Adrenal gland (tissue), 19 donors: ENCODE measurements at places on chromosomes 16 and 17. TPM values are rescaled to one million over a fixed set of nuclear protein-coding genes. Genes with fewer than 3 reads are reported as not detected.

GRCh38 chr17:38789185-38789584, 10.2 kb downstream of the PIP4K2B start:
- no peak overlapping the region for H3K4me3 ChIP-seq
- no peak overlapping the region for H3K27ac ChIP-seq
- H3K36me3 ChIP-seq = peaks cover 25% of the 10 kb centered on the region
- peaks cover 7% of the 10 kb centered on the region for H3K4me1 ChIP-seq
- DNase-seq = no peak
- no peaks in the 10 kb centered on the region for H3K27me3 ChIP-seq

- H3K36me3 ChIP-seq = no peaks in the 10 kb centered on the region
- DNase-seq = no peak
- H3K4me3 ChIP-seq = no peak overlapping the region
Observed at GRCh38 chr17:5508810-5509209, 22.4 kb downstream of the MIS12 start.

DNA sequence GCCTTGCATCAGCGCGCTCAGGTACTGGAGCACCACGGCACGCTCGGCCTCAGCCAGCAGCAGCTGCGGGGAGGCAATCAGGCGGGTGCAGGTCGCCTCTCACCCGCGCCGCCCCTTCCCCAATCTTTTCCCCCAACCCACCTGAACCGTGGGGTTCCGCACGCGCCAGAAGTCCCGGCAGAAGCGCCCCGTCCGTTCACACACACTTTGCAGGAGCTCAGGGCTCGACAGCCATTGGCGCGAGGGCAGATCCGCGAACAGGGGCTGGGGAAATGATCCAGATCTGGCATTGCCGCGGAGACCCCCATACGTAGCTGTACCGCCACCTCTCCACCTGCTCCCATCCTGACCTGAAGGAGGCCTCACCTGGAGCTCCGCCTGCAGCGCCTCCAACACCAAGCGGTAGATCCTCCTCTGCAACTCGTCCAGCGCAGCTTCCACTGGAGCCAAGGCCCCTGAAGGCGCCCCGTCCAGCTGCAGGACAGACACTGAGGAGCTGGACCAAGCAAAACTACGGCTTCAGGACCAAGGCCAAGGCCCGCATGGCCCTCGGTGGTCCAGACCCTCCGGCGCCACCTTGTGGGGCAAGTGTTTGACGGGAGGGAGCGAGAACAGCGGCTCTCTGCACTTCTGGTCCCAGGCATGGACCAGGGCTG, 1.4 kb upstream of the MATCAP1 start:
- H3K27me3 ChIP-seq = no peaks in the 10 kb centered on the region
- no peak overlapping the region for H3K27ac ChIP-seq
- no peaks in the 10 kb centered on the region for H3K36me3 ChIP-seq

DNA sequence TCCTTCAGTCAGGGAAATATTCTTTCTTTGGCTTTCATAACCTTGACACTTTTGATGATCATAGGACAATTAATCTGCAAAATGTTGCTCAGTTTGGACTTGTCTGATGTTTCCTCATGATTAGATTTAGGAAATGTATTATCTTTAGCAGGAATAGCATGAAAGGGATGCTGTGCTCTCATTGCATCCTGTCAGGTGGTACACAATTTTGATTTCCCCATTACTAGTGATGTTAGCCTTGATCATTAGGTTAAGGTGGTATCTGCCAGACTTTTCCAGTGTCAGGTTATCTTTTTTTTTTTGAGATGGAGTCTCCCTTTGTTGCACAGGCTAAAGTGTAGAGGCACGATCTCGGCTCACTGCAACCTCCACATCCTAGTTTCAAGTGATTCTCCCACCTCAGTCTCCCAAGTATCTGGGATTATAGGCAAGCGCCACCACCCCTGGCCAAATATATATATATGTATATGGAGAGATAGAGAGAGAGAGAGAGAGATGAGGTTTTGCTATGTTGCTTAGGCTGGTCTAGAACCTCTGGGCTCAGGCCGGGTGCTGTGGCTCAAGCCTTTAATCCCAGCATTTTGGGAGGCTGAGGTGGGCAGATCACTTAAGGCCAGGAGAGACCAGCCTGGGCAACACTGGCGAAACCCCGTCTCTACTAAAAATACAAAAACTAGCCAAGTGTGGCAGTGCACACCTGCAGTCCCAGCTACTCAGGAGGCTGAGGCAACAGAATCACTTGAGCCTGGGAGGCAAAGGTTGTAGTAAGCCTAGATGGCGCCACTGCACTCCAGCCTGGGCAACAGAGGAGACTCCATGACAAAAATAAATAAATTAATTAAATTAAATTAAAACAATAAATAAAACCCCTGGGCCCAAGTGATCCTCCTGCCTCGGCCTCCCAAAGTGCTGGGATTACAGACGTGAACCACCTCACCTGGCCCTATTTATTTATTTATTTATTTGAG, 15.8 kb upstream of the CAVIN1 start:
- no peaks in the 10 kb centered on the region for H3K27me3 ChIP-seq
- H3K36me3 ChIP-seq = no peaks in the 10 kb centered on the region
- no peak overlapping the region for H3K4me3 ChIP-seq
- no peak overlapping the region for H3K27ac ChIP-seq
- H3K4me1 ChIP-seq = peaks cover 4% of the 10 kb centered on the region
- no peak for DNase-seq

GRCh38 chr17:44105941-44106340, 17.5 kb downstream of the HDAC5 start:
- peak overlapping the region; percentile 54 for H3K27ac ChIP-seq
- H3K4me3 ChIP-seq = no peak overlapping the region
- no peaks in the 10 kb centered on the region for H3K27me3 ChIP-seq
- H3K36me3 ChIP-seq = no peaks in the 10 kb centered on the region
- DNase-seq = no peak

- no peak for DNase-seq
- no peak overlapping the region for H3K4me3 ChIP-seq
- H3K27me3 ChIP-seq = no peaks in the 10 kb centered on the region
- H3K36me3 ChIP-seq = no peaks in the 10 kb centered on the region
- H3K4me1 ChIP-seq = peaks cover 12% of the 10 kb centered on the region
- no peak overlapping the region for H3K27ac ChIP-seq
Observed at GRCh38 chr16:81436386-81436785, 8.2 kb upstream of the CMIP start.

GRCh38 chr17:45345554-45346215, 28.9 kb upstream of the MAP3K14 start:
- no peak overlapping the region for H3K27ac ChIP-seq
- H3K4me3 ChIP-seq = no peak overlapping the region
- peaks cover 8% of the 10 kb centered on the region for H3K4me1 ChIP-seq

DNA sequence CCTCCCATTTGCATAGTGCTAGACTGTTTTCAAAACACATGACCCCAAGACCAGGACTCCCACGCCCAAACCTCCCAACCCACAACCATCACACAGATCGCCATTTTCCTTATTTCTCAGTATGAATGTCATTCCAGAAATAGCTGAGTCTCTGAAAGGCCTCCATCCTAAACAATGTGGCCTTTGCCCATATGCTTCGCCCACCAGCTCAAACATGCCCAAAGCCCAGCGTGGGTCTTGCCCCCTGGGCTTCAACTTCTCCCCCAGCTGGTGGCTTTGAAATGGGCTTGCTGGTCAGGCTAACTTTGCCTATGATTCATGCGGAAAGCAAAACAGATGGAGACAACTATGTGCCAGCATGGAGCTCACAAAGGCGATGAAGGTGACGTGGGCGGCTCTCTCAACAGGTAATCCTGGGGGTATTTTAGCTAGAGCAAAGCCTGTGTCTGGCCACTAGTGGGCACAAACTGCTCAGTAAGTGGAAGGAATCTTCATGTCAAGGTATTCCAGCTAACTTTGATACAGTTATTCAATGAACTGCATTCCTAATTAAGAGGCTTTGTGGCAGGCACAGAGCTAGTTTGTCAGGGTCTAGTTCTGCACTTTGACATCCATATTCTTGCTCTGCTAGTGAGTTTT, 17.1 kb downstream of the PMP22 start:
- peaks cover 27% of the 10 kb centered on the region for H3K4me1 ChIP-seq
- no peak overlapping the region for H3K4me3 ChIP-seq
- no peak for DNase-seq
- peak overlapping the region; percentile 55 for H3K27ac ChIP-seq
- no peaks in the 10 kb centered on the region for H3K27me3 ChIP-seq
- H3K36me3 ChIP-seq = peaks cover 27% of the 10 kb centered on the region

- H3K36me3 ChIP-seq = no peaks in the 10 kb centered on the region
- H3K4me3 ChIP-seq = no peak overlapping the region
- no peaks in the 10 kb centered on the region for H3K4me1 ChIP-seq
- no peak for DNase-seq
- no peak overlapping the region for H3K27ac ChIP-seq
- H3K27me3 ChIP-seq = no peaks in the 10 kb centered on the region
Observed at GRCh38 chr17:47990962-47991731, 20.2 kb downstream of the CDK5RAP3 start.

GRCh38 chr17:42233994-42234393, 39.7 kb upstream of the GHDC start:
- H3K4me1 ChIP-seq = peaks cover 16% of the 10 kb centered on the region
- no peak overlapping the region for H3K4me3 ChIP-seq
- H3K27ac ChIP-seq = peak overlapping the region; percentile 11
- no peak for DNase-seq
- H3K36me3 ChIP-seq = no peaks in the 10 kb centered on the region
- no peaks in the 10 kb centered on the region for H3K27me3 ChIP-seq

Gene FBXO39
- total RNA-seq = not detected

Gene ST6GALNAC1
- 0.33 TPM for total RNA-seq
